Kidney (tissue), 22 donors: ENCODE measurements at places on chromosomes 1 and 21.

DNA sequence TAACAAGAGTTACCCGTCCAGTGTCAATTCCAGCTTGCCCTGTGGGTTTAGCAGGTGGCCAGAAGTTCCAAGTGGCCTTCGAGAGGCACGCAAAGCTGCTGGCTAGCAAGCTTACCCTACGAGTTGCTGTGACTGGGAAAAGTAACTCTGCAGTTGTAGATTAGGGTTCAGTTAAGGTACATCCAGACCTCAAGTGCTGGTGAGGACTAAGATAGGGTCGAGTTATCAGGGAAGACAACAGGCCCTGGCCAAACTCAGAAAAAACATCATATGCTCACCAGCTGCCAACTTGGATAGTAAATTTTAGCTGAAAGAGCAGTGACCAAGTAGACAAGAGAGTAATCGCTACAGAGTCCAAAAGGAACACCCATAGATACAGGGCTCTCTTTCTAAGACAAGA, 27.7 kb upstream of the LRRC7 start:
- DNase-seq = no peak

DNA sequence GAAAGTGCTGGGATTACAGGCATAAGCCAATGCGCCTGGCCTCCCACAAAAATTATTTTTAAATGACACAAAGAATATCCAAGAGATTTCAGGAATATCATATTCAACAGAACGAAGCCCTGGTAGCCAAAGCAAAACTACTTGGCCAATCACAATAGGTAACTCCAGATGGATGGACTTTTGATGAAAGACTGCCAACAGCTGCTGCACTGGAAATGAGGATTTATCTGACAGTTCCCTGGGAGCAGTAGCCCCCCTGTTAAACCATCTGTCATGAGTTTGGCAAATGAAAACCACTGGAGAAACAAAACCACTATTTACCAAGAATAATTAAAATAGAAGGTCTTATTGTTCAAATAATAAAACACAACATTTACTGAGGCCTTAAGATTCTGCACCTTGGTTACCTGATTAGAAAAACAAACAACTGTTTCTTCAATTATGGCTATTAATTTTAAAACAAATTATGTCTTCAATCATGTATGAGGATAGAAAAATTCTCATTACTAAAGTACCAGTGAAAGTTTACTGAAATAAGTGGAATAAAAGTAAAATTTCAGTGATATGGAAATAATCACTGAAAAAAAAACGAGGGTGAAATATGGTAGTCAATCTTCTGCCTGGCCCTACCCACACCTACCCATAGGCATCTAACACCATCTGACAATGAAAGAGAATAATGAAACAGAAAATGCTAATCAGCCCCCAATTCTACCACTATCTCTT, 34.3 kb upstream of the PSMG1 start:
- DNase-seq = no peak

GRCh38 chr1:73813236-73813635, 384.7 kb downstream of the LRRIQ3 start:
- no peak for DNase-seq

DNA sequence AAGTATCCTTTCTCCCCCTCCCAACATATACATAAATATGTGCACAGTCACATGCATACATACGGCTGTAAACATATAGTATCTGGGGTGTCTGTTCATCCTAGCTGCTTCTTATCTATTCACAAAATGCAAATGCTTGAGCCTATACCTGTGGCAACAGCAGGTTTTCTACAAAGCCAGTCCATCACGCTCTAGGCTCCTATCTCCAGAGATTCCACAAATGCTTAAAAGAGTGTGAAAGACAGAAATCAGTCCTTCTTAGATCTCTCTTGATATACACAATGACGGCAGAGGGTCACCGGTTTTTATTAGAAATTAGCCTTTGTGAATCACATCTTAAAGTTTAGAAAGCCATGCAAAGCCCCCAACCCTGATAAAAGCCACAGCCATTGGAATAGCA, 139.4 kb downstream of the TPR start:
- DNase-seq = no peak
